NB4 (cell line): ENCODE measurements at places on chromosomes 11 and 22.

- peak; percentile 18 for DNase-seq
Observed at GRCh38 chr11:4467811-4468606, 14.4 kb upstream of the OR52K1 start.

DNA sequence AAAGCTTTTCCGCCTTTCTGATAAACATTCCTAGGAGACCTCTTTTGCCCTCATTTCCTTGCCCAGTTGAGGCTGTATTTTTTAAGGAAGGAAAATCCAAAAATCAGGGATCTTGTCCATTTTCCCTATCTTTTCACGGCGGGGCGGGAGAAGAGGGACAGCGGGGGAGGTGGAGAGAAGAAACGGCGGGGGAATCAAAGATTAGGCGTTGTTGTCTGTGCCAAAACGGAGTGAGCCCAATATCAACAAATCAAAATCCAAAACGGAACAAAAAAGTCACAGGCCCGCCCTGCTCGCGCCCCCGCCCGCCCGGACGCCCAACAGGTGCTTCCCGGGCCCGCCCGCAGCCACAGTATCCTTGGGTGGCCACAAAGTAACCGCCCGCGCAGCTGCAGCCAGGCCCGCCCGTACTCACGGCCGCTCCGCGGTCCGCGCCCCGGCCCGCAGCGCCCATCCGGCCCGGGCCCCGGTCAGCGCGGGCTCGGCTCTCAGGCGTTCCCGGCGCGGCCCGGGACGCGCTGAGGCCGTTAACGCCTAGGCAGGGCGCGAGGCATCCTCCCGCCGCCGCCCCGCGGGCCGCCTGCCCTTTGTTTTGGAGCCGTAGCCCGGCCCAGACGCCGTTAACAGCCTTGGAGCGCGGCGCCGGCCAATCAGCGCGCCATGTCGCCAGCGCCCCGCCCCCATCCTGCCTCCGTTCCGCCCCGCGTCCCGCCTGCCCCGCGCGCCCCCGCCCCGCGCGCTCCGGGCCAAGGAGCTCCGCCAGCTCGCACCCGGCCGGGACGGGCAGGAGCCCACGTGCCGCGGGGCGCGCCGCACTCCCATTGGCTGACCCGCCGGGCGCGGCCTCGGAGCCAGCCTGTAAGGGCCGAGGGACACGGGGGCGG lies at the start of gene YPEL1:
YPEL1 (minus strand) TSS at position 595 of the 884 bp plus-strand sequence. CDS start 25,050 bp downstream, outside the sequence.
- peak; percentile 89 for DNase-seq

DNA sequence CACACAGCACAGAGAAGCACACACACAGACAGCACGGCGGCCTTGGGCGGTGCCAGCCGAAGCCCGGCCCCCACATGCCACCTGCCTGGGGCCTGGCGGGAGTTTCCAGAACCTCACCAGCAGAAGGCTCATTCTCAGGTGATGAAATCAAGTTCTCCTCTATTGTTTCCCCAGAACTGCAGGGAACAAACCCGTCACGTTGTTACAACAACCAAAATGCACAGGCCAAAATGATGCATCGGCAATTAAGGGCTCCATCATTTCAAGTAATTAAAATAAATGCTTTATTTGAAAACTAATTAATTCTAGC lies 30.8 kb downstream of the GNB1L start:
- peak; percentile 44 for DNase-seq

DNA sequence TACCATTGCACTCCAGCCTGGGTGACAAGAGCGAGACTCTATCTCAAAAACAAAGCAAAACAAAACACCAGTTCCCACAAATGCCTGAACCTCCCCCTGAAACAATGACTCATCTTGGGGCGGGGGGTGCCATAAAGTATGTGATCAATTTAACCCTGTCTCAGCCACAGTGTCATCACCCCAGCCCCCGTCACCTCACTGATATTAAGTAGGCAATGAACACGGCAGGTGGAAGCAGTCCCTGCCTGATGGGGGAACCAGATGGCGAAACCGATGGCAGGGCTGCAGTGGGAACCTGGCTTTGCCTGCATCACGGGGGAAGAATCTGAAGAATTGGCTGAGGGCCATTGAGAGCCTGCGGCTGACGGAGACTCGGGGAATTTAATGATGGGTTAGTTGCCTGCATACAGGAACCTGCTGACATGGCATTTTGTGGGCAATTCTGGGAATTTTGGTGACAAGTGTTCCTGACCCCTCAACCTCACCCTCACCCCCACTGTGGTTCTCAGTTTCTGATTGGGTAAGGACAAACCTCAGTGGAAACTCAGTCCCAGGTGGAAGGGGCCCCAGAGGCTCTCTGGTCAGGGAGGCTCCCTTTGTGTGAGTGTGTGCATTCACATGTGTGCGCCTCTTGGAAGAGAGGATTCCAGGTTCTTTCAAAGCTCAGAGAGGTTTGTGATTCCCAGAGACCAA lies 39.1 kb upstream of the SHISAL1 start:
- peak; percentile 21 for DNase-seq

GRCh38 chr22:26437694-26438392 lies 8.8 kb downstream of the ASPHD2 start:
- no peak for DNase-seq

DNA sequence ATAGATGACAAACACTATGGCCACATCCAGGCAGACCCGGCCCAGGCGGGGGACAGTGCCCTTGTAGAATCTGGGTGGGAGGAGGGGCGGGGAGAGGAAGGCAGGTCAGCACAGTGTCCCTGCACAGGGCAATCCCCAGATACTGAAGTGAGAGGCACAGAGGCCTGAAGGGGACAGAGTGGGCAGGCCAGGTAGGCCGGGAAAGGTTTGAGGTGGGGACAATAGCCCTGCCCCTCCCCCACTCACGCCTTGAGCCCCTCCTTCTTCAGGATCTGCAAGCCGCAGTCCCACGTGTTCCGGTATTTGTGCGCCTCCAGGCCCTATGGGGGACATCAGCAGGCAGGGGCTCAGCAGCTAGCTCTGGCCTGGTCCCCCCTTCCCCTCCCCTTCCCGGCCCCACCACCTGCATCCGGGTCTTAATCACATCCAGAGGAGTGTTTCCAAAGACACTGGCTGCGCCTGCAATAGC lies 2.3 kb downstream of the SLC25A1 start:
- no peak for DNase-seq

- no peak for DNase-seq
Observed at GRCh38 chr22:37184380-37184755, 3.7 kb downstream of the C1QTNF6 start.

DNA sequence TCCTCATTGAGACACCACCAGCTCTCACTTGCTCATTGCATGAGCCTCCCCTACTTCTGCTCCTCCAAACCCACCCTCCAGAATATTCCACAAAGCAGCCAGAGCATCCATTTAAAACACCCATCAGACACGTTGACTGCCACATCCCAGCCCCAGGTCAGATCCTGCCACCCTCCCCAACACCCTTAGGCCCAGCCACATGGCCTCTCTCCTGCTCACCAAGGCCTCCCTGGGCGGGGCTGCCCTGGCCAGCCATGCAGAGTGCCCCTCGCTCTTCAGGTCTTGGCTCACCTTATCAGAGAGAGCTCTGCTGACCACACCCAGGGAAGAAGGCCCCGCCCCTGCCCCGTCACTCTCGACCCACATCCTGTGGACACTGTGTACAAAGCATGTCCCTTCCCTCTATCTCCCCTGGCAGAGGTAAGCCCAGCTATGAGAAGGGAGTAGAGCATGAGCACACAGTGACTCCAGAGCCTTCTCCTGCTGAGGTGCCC lies 106.8 kb downstream of the MICAL3 start:
- DNase-seq, result no peak

- no peak for DNase-seq
Observed at GRCh38 chr22:34198976-34199375, 278.7 kb upstream of the LARGE1 start.

DNA sequence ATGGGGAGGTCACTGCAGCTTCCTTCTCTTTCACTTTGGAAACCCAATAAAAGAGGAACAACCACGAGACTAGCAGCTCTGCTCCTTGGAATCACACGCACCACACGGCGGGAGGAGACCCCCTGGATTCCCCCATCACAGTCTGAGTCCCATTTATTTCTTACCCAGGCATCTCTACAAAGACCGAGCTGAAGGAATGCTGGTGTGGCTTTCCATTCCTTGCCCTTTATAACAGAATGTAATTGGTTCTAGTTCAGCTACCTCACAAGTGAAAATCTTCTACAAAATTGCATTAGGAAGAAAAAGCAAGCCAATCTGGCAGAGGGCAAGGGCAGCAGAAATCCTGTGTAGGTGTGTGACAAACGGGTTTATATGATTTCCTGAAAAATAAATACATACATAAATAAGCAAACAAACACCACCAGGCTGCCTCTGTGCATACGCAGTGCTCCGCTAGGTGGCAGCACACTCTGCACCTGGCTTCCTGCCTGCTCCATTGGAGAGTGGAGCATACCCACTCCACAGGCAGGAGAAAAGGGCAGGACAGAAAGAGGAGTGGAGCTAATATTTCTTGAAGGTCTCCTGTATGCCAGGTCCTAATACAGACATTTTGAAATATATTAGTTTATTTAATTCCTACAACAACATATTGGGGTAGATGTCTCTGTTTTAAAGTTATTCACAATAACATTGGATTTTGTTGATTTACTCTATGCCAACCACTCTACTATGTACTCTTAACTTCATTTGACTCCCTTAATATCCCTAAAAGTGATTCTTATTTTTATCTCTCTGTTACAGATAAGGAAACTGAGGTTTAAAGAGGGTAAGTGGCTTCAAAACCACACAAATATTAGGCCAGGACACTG lies 673.1 kb downstream of the KCNA4 start:
- peak; percentile 52 for DNase-seq

GRCh38 chr22:31509061-31509762 lies 12.9 kb downstream of the SFI1 start:
- no peak for DNase-seq

DNA sequence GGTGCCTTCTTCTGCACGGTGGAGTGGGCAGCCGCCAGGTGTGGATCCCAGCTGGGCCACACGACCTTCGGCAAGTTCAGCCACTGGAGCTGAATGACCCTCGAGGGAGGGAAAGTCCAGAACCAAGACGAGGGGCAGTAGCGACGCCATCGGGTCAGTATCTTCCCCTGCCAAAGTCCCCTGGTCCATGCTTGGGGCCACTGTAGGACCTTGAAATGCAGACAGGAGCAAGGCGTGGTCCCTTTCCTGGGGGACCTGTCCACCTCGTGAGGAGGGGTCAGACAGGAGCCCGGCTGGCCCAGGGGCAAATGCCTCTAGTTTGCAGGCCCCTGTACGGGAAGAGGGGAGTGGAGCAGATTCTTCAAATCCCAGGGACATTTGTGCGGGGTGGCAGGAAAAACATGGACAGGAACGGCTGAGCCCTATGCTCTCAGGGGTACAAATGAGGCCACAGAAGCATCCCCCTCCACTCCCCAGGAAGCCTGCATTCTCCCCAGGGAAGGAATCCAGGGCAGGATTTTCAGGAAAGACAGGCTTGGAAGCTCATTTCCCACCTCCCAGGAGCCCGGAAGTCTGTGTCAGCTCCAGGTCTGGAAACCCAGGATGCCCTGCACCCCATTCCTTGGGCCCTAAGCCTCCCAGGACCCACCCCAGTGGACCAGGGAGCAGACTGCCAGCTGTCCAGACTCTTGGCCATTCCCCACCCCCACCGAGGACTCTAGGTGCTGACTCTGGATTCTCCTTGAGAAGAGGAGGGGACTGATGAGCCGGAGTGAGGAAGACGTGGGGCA lies 6.6 kb downstream of the SHANK2 start:
- DNase-seq, result no peak

DNA sequence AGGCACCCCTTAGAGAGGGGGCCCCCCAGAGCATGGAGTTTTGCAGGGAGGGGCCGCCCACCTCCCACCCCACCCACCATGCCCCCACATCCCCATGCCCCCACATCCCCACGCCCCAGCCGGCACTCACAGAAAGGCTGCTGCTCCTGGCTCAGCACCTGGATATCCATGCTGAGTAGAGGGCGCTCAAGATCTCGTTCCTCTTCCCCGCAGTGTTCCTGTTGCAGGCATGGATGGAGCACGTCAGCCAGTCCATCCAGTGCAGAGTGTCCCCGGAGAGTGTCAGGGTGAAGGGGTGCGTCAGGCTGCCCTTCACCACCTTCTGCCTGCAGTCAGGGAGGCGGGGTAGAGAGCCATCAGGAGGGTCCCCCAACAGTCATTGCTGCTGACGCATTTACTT lies 156.2 kb downstream of the CRYBB2 start:
- DNase-seq, result no peak

- DNase-seq, result no peak
Observed at GRCh38 chr11:64987998-64988854, 8.5 kb downstream of the BATF2 start.

- no peak for DNase-seq
Observed at GRCh38 chr11:65446446-65447277, 24.1 kb downstream of the NEAT1 start.

GRCh38 chr11:111443640-111444039 lies 64.6 kb upstream of the POU2AF1 start:
- DNase-seq, result no peak

DNA sequence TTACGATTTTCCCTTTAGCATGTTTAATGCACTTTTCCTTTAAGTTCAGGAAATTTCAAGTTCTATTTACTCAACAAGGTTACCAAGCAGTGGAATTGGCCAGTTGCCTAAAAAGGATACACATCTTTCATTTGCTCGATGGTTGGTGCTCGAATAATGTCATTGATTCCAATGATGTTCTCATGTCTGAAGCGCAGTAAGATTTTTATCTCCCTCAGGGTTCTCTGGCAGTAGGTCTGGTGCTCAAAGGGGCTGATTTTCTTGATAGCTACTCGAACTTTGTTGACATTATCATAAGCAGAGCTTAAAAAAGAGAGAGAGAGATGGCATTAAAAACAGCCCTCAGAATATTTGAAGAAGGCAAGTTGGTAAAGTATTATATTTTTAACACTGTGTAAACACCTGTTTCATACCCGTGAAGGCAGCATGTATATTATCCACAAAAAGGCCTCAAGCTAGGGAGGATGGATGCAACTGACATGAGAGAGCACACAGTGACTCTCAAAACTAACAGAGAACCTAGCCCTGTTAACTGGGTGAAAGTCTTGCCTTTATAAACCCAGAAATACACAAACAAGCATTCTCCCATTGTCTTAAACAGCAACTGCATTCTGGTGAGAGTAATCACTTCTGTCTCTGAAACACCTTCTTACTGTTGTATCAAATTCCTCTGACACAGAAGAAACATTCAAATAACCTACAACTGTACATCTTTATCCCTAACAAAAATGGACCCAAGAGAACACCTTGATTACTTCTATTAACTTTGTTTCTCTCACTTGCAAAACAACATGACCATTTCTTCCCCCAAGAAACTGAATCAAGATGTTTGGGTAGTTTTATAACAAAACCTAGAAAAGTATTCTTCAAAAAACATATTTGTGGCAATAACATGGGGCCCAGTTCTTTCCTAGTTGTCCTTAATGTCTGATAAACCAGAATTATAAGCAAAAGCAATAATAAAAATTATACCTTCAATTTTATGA lies 59.6 kb downstream of the MAPK1 start:
- DNase-seq, result no peak

DNA sequence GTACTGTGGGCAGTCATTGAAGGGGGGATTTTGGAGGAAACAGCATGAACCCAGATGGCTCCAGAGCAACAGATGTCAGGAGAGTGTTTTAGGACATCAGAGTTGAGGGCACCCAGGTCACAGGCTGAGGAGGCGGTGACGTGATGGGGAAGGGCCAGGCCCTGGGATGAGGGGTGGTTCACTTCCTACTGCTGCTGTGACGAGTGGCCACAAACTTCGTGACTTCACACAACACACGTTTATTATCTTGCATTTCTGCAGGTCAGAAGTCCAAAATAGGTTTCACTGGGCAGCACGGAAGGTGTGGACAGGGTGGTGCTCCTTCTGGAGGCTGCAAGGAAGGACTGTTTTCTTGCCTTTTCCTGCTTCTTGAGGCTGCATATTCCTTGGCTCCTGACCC lies 77.7 kb upstream of the RAB1B start:
- no peak for DNase-seq
